Islet precursor cell (in vitro differentiated cells): ENCODE measurements at places on chromosomes 1 and 21.

DNA sequence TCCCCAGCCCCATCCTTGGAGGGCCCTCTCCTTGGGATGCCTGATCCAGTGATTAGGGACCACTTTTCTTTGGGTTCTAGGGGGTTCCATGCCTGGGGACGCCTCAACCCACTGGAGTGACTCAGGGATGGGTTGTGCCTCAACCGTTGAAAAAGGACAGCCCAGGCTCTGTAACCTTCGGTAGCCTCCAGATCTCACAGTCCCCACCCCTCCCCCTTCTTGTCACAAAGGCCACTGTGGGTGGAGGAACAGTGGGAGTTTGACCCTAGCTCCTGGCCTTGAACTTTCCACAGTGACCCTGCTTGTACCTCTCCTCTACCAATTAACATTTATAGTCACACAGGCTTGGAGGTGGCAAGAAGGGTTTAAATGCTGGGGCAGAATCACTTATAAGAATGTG is 2.6 kb upstream of the RORC start:
- DNase-seq = no peak

DNA sequence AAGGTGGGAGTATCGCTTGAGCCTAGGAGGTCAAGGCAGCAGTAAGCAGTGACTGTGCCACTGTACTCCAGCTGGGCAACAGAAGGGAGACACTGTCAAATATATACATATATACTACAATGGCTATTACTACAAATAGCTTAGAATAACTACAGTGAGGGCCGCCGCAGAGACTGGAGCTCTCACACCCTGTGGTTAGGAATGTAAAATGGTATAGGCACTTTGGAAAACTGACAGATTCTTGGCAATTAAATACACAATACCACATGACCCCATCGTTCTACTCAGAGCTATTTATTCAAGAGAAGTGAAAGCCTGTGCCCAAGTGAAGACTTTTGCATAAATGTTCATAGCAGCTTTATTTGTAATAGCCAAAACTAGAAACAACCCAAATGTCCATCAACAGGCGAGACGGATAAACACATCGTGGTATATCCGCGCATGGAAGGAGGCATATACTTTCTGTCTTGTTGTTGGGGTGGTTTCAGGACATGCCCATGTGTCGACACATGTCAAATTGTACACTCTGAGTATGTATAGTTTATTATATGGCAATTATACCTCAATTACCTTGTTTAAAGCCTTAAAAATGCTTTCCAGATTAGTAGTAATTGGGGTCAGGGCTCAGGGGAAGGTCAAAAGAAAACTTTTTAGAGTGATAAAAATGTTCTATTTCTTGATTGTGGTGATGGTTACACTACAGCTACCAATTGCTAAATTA is 123.4 kb downstream of the RIPK4 start:
- DNase-seq = no peak

GRCh38 chr1:190144650-190145049 is 333.0 kb downstream of the BRINP3 start:
- DNase-seq = no peak

DNA sequence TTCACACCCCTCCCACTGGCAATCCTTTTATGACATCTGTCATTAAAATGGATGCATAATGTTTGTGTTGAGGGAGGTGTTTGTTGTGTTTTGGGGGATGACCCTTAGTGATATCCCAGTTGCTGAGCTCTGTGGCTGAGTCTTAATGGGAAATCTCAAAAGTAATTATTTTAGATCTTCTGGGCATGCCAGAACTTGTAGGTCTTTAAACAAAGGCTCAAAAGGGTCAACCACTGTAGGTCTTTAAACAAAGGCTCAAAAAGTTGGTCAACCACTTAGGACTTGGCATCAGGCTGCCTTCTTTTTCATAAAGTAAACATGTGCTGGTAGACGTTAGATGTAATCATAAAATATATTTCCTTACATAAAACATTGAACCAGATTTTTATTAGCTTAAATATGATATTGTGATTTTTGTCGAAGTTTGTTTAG is 78.0 kb downstream of the CDC14A start:
- no peak for DNase-seq

- no peak for DNase-seq
Measured at GRCh38 chr21:35850029-35850428, 210.3 kb downstream of the SETD4 start.

- DNase-seq = no peak
Measured at GRCh38 chr1:67635055-67635809, 49.8 kb upstream of the GADD45A start.

- DNase-seq = no peak
Measured at GRCh38 chr1:218363141-218363540, 18.0 kb downstream of the TGFB2 start.

DNA sequence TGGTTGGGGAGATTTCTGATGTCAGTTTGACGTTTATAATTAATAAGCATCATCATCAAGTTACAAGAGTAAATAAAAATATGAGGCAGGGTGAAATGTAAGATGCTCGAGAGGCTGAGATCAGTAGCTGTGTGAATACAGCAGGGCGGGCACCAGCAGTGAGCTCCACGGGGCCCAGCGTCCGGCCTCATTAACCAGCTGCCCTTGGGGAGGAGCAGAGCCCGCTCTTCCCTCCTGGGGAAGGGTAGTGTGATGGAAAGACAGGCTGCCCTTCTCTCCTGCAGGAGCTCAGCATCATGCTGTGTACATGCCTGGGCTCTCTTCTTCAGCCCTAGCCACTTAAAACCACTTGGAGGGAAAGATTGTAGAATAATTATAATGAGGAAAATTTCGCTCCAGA is 23.4 kb downstream of the PDE9A start:
- DNase-seq = no peak

DNA sequence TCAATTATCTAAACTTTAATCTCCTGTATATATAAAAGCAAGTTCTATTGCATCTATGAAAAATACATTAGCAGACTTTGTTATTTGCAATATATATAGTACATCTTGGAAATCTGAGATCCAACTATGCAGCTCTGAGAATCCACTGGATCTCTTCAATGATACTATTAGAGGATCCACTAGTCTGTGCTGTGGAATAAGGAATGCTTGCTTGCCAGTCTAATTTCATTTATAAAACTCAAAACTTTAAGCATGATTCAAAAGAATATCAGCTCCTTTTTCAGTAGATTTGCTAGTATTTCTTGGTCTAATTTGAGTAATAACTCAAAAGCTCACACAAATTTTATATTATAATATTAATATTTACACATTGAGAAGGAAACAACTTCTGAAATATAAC is 115.1 kb downstream of the SPATA6 start:
- DNase-seq = no peak

- no peak for DNase-seq
Measured at GRCh38 chr1:27940870-27941560, 6.2 kb downstream of the SMPDL3B start.

DNA sequence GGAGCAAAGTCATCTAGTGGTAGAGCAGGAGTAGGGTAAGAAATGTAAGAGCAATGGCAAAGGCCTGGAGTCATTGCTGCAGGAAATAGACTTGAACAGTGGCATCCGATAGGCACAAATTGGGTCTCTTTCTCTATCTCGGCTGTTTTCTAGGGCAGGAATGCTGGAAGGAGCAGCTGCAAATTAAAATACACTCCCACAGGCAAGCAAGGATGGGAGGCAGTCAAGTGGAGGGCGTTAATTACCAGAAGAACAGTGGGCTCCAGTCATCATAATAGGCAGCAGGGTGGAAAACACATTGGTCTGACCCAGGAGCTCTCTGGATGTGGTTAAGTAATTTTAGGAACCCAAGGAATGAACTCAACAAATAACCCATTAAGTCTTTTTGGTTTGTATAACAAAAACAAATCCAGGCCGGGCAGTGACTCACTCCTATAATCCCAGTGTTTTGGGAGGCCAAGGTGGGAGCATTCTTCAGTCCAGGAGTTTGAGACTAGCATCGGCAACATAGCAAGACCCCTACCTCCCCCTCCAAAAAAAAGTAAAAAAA is 7.8 kb upstream of the TDRD5 start:
- DNase-seq = no peak

GRCh38 chr1:20574686-20575540 is 14.0 kb upstream of the CDA start:
- DNase-seq = peak; percentile 92

- DNase-seq = no peak
Measured at GRCh38 chr1:224673141-224673540, 57.0 kb downstream of the CNIH3 start.

DNA sequence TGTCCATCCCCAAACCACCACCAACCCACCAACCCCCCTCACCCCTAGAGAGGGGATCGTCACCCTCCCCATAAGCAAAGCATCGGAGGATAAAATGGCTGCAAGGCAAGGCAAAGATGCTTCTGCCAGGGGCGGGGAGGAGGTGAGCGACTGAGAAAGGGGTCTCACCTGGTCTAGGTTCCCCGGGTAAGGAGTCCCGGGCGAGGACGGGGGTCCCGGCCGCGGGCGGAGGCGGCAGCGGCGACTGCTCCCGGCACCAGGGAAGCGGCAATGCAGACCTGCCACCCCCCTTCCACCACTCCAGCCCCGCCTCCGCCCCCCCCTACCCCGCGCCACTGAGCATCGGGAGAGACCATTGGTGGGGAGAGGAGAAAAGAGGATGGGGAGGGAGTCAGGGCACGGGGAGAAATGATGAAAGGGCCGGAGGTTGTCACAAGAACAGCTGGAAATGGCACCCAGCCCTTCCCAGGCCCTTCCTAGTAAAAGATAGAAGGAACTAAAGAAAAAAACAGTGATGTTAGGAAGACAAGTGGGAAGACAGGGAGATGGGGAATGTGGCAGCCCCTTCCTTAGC is at the start of gene SV2A:
TSS of gene SV2A (minus strand) at position 274 of the 574 bp plus-strand sequence. CDS start 4,004 bp downstream, outside the sequence.
- peak; percentile 91 for DNase-seq

DNA sequence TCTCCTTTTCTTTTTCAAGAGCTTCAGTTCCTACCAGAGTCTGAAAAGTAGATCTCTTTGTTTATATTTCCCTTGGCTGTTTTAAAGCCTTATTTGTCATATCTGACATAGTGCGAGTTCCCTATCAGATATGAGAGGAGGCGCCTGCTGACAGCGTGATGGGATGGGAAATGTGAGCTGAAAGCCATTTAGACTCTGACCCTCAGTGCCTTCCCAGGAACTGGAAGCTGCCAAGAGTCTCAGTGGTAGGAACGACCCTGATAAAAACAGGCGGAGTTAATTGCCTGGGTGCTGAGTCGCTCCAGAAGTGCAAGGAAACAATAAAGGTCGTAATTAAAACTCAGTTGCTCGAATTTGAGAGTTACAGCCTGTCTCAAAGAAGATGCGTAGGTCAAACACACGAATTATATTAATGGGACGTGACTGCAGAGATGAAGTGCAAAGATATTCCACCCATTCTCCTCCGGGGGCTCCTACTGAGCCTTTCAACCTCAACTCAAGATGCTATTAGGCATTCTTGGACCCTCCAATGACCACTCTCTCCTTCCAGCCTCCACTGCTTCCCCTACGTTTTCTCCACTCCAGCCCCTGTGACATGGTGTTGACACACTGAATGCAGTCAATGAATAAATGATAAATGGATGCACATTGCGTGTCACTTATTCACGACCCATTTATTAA is 84.6 kb downstream of the KAZN start:
- no peak for DNase-seq

GRCh38 chr1:205179842-205180241 is 31.7 kb downstream of the DSTYK start:
- DNase-seq = no peak

DNA sequence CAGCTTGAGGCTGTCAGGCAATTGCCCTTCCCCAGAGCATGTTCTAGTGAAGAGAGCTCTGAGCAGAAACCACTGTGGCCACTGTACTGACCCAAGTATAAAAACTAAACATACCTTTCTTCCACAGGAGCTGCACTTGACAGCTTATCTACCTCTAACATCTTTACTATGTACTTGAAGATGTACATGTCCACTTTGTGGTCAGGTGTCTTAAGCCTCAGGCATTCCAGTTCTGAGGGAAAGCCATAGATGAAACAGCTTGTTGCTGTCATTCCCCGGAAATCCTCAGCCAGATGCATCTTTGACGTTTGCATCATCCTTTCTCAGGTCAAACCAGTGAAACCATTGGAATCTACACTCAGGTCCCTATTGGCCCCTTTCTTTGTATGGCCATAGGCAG is 70.4 kb downstream of the CHRM3 start:
- DNase-seq = peak; percentile 88

GRCh38 chr1:170659399-170660035 is 4.4 kb upstream of the PRRX1 start:
- no peak for DNase-seq

GRCh38 chr21:29578306-29578705 is 279.6 kb downstream of the BACH1 start:
- DNase-seq = no peak

- peak; percentile 75 for DNase-seq
Measured at GRCh38 chr1:36966242-36966641, 68.1 kb downstream of the GRIK3 start.

- no peak for DNase-seq
Measured at GRCh38 chr1:98824736-98825135, 163.2 kb downstream of the SNX7 start.
